ENCODE measurements at places on chromosomes 3 and 15.
A peak's percentile ranks its signal among the peaks of the same experiment; 100 is the strongest.

- DNase-seq, result no peak
Measured at GRCh38 chr15:85350395-85350794, 30.0 kb upstream of the AKAP13 start.

DNA sequence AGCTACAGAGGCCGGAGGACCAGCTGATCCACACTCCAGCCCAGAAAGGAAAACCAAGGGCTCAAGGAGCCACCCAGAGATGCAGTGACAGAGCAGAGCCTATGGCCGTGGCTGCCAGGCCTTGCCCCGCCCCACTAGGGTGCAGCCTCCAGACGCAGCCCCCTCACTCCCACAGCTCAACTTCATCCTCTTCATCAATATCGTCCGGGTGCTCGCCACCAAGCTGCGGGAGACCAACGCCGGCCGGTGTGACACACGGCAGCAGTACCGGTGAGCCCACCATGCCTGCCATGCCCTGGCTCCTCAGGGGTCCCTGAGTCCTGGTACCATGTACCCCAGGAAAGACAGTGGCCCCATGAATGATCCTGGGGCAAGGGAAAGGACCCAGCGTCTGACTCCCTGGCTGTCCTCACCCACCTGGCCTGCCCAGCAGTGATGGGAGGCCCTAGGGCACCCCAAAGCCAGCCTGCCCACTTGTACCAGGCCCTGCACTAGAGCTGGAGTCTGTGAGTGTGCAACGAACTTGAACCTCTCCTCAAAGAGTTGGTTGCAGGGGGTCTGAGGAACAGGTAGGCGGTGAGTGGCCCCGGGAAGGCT lies 24.2 kb downstream of the PTH1R start:
- DNase-seq, result peak; percentile 9

DNA sequence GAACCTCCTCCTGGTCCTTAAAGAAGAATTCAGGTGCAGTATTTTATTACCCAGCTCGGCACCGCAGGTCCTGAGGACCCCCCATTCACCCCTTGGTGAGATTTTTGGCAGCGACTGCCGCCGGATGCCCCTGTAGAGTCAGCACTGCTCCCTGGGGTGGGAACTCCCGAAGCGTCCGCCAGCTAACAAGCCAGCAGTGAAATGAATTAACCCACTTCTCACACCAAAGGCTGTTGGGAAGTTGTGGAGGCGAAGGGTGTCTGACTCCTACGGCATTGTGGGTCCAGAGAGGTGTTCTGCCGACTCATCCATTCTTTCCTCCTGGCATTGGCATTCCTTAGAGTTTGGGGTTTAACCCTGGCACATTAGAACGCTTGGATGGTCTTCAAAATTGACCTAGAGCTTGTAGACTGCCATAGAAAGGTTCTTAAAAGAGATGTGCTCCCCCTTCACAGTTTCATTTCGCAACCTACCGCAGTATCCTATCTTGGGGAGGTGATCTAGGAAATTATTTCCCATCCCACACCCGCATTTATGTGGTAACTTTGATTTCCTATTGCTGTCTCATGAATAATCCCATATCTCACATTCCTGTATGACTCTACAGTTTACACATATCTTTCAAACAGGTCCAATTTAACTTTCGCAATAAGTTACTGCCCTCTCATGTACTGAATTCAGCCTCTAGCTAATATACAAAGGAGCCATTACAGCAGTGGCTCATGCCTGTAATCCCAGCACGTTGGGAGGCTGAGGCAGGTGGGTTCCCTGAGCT lies 879 bp upstream of the EIF5A2 start:
- no peak for DNase-seq

DNA sequence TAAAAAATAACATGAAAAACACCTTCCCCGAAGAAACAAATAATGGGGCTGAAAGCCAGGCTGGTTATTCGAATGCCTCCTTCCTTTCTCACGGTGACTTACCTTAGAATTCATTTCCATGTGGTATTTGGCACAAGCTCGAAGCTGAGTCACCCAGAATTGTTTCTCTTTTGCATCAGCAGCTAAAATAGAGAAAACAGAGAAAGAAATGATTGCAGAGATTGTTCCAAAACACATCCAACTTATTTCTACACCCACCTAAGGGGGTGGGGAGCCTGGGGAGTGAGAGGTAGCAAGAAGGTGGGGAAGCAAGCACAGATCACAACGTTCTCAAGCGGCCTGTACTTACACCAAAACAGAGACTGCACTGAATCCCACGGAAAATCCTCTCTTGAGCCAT lies 104.7 kb downstream of the OSBPL10 start:
- DNase-seq, result no peak

GRCh38 chr3:24343084-24343783 lies 151.4 kb downstream of the THRB start:
- no peak for DNase-seq

DNA sequence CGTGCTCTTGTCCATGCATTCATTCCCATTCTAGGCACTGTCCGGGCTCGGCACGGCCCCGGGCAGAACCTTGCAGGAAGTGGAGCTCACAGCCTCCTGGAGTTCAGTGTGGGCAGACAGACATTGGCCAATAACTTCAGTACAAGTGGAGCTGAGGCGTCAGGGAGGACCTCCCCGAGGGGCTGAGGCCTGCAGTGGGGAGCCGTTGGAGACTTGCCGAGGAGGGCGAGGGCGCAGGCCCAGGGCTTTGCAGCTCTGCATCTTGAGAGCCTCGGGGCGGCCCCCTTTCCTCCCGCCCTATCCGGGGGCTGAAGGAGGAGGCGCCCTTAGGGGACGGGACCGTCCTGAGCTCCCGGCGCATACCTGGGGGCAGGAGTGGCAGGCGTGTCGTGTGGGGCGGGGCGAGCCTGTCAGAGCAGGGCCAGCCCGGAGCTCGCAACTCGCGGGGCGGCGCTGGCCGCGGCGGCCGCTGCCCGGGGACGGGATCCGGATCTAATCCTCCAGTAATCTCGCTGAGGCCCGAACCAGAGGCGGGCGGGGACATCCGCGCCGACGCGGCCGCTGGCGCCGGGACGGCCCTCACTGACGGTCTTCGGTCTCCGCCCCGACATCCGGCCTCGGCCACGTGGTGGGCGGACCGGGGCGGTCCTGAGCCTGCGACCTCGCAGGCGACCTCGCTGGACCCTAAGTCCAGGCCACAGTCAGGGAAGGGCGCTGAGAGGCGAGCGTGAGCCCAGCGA lies at the start of gene ACY1:
Gene ACY1, plus strand, starts transcription at position 698 of the 740 bp plus-strand sequence. CDS start 530 bp downstream, outside the sequence.
- DNase-seq, result peak; percentile 94

DNA sequence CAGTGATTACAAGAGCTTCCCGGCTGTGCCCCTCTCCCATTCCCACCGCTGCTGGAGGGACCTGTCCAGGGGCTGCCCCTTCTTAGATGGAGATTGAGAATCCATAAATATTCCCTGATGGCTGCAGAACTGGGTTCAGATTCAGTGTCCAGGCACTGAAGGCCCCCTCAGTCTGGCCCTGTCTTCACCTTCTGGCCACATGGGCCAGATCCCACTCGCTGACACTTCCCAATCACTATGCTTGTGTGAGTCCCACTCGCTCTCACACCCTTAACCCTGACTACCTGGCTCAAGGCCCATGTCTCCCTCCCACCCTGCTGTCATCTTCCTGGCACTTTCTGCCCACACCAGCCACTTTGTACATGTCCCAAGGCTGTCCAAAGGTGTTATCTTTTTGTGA lies 15.5 kb upstream of the MRPS22 start:
- DNase-seq, result no peak

DNA sequence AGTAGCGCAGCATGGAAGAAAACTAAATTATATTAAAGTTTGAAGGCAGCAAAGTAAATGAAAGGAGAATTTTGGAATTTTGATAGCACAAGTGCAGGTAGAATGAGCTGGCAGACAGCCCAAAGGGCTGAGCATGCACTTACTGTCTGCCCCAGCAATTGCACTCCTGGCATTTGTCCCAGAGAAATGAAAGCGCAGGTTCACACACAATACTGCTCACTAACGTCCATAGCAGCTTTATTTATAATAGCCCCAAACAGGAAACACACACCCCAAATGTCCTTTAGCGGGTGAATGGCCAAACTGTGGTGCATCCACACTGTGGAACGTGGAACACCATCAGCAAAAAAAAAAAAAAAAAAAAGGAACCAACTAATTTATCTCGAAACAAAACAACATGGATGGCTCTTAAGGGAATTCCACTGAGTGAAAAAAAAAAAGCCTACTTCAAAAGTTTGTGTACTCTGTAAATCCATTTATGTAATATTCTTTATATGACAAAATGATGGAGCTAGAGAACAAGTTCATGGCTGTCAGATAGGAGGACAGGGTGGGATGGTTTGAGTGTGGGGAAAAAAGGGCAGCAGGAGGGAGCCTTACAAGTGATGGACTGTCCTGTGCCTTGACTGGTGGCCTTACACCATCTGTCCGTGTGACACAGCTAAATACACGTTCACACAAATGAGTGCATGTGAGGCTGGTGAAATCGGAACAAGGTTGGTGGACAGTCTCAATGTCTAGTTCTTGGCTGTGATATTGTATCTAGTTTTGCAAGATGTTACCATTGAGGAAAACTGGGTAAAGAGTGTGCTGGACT lies 6.0 kb upstream of the TM2D3 start:
- DNase-seq, result peak; percentile 75

GRCh38 chr15:33910741-33911140 lies 57.6 kb upstream of the CHRM5 start:
- DNase-seq, result no peak

- DNase-seq, result no peak
Measured at GRCh38 chr3:31934018-31934417, 47.0 kb downstream of the OSBPL10 start.

DNA sequence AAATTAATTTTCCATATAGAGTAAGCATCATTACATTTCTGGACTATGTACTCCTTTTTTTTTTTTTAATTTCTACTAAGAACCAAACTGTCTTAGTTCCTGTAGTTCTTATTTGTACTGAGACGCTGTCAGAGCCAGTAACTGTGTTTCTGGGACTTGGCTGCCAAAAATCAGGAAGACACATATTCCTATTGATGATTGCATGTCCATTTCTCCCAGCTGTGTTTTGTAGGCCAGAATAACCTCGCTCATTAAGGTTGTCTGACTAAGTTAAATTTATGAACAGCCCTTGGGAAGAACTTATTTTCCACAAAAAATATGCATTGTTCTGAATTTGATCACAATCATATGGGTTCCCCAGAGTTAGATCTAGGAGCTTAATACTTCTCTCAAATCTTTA lies 29.5 kb downstream of the PLSCR5 start:
- no peak for DNase-seq

GRCh38 chr15:81101894-81102815 lies 31.9 kb upstream of the CFAP161 start:
- no peak for DNase-seq

DNA sequence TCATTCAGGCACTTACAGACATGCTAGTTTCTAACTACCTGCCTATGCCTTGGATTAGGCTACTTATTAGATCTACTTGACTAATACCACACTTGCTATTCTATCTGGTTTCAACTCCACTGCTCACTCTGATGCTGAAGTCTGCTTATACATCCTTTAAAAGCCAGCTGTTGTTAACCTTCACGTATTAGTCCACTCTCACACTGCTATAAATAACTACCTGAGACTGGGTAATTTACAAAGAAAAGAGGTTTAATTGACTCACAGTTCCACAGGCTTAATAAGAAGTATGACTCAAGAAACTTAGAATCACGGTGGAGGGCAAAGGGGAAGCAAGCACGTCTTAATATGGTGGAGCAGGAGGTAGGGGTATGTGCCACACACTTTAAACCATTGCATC lies 47.7 kb upstream of the ANKRD28 start:
- no peak for DNase-seq

DNA sequence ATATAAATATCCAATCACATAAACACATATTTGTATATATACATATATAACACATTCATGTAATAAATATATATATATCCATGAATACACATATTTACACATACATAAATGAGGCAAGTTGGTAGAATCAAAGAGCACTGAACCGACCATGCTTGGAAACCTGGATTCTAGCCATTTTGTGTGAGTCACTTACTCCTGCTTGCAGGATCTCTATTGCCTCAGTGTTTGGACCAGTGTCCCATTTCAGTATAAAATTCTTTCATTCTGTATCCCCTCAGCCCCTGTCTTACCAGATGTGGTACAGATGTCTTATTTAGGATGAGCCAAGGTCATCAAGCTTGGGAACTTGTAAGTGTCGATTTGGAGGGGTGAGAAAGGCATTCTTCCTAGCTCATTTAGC lies 391.4 kb upstream of the FRG2C start:
- no peak for DNase-seq

GRCh38 chr3:145854499-145854898 lies 306.5 kb downstream of the PLOD2 start:
- no peak for DNase-seq

DNA sequence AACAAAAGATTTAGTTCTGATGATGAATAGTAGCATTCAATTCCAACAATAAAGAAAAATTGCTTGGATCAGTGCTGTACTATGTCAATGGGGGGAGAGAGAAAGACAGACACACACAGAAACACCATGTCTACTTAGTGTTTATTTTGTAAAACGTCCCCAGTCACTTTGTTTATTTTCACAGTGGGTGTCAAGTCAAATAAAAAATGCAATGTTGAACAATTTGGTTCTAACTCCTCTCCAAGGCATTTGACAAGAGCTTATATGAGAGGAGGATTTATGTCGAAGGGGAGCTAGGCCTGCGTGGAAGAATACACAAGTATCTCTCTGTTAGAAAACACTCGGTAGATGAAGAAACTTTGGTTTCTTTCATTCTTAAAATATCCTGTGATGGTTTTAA lies 201.7 kb upstream of the SLC2A2 start:
- DNase-seq, result no peak

DNA sequence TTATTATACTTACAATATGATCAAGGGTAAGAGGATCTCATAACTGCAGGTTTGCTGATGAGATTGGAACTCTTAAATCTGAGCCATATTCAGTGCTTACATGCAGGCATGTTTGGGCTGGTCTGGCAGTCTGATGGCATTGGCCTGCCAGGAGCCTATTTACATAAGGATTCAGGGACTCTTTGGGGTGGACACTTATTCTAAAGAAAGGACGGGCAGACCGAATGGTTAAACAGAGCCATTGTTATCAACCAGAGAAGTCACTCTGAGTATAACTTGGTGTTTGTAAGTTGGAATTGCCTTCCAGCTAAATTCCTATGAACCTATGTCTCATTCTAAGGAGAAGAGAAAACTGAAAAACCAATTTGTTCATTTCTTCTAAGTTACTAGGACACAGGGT lies 932.8 kb downstream of the IGSF11 start:
- no peak for DNase-seq

GRCh38 chr3:51691949-51692348 lies 14.9 kb upstream of the GRM2 start:
- no peak for DNase-seq
